ENCODE measurements at places on chromosomes 6 and 20.

DNA sequence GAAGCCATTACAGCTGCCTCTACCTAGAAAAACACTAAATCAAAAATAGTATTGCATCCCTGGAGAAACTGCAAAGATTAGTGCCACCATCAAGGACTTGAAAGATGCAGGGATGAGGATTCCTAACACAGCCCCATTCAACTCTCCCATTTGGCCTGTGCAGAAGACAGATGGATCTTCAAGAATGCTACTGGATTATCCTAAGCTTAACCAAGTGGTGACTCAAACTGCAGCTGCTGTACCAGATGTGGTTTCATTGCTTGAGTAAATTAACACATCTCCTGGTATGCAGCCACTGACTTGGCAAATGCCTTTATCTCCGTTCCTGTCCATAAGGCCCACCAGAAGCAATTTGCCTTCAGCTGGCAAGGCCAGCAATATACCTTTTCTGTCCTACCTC is 117.4 kb downstream of the TBC1D32 start:
- no peak for DNase-seq

DNA sequence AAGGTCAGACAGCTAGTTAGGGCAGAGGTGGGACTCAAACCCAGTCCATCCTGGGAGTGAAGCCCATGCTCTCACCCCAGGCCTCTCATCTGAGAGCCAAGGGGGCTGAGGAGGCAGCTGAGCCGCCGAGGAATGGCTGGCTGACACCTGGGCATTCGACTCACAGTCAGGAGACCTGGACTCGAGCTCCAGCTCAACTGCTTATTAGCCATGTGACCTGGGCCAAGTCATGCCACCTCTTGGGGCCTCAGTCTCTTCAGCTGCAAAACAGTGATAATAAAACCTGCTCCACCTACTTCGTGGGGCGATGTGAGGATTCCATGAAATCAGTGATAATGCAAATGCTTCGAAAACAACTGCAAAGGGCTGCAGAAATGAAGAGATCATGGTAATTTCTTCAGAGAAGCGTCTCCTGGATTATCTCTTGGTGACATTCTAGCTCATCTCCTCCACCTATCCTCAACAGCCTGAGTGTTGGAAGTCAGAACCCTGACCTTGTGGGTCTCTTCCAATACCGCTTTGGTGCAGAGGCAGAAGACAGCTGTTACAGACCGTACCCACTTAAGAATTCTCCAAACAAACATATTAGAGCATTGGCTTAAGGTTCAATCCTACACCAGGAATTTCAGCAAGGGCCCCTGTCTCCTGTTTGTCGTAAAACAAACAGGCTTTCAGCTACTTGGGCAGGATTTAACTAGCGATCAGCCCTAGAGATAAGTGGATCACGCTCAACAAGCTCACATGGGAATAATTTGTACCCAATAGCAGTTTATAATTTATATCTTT is 60.0 kb upstream of the PIM1 start:
- no peak for DNase-seq

DNA sequence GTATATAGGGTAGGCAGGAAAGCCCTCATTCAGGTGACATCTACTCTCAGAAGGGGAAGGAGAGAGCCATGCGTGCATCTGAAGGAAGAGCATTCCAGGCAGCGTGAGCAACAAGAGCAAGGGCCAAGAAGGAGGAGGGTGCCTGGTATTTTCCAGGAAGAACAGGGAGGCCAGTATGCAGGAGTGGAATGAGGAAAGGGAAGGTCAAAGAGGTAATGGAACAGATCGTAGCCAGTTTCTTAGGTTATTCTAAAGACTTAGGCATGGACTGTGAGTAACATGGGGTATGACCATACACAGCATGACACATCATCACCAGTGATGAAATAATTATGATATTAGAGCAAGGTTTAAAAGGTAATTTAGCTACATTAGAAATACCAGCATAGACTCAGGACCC is 24.1 kb downstream of the ALDH8A1 start:
- DNase-seq = no peak

DNA sequence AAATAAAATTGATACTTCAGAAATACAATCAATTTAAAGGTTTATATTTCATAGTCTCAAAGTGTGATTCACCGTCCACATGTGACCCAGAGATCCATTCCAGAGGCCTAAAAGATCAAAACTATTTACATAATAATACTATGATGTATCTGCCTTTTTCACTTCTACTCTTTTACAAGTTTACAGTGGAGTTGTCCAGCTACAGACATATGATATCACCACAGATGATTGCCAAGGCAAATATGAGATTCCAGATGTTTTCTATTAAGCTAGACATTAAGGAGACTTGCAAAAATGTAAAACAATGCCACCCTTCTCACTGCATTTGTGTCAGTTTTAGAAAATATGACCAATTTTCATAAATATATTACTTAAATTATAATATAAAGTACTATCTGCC is 443.7 kb downstream of the GJA1 start:
- DNase-seq = peak; percentile 30

DNA sequence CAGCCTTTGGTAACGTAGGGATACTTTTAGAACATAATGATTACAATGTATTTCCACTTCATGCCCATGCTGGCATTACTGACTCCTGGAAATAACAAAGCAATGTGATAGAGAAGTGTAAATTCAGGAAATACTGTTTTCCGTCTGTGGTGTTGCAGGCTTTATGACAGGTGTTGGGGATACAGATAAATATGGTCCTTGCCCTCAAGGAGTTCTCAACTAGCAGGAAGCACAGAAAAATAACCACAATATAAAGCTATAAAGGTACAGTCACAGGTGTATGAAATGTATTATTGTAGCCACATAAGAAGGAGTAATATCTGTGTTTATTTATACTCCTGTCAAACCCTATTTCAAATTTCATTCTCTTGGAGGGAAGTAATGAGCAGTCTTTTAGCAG is 12.9 kb upstream of the LAMP5 start:
- DNase-seq = no peak

DNA sequence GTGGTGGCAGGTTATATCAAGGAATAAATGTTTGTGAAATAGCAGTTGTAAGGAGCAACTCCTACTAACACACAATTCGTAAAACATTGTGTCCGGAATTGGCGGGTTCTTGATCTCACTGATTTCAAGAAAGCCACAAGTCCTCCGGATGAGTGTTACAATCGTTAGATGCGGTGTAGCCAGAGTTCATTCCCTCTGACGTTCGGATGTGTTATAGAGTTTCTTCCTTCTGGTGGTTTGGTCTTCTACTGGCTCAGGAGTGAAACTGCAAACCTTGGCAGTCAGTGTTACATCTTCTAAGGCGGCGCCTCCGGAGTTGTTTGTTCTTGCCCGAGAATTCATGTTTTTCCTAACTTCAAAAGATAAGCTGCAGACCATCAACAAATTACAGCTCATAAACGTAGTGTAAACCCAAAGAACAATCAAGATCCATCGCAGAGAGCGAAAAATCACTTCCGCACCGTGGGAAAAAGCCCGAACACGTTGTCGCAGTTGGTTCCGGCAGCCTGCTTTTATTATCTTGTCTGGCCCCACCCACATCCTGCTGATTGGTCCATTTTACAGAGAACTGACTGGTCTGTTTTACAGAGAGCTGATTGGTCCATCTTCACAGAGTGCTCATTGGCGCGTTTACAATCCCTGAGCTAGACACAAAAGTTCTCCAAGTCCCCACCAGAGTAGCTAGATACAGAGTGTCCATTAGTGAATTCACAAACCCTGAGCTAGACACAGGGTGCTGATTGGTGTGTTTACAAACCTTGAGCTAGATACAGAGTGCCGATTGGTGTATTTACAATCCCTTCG is 58.2 kb downstream of the TRIM27 start:
- DNase-seq = peak; percentile 8

- no peak for DNase-seq
Observed at GRCh38 chr20:35546127-35546526, 4.2 kb downstream of the ERGIC3 start.

- DNase-seq = no peak
Observed at GRCh38 chr6:108673153-108673552, 112.4 kb downstream of the FOXO3 start.

DNA sequence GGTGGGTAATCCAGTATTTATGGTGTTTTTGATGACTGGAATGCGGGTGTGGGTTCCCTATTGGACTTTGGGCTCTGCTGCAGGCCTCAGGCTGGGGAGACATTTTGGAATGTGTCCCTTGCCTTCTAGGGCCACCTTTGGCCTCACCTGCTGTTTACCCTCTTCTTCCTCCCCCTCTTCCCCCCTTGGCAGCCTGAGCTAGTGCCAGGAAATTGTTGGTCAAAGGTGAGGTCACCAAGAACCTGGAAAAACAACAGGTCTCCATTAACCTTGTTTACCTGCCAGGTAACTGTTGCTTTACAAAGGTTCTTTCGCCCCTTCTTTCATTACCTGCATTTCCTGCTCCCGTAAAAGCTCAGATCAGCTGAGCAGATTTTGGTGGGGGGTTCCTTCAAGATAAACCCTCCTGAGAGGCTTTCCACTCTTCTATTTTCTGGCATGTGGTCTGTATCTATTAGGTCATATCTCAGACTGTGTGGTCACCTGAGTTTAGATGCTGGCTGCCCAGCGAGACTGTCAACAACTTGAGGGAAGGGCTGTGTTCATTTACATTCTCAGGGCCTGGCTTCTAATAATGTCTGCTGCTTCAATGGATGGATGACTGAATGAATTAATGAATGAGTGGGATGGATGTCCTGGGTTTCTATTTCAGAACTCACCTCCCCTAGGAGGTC is 34.7 kb downstream of the VEGFA start:
- DNase-seq = no peak

- no peak for DNase-seq
Observed at GRCh38 chr20:53809217-53809616, 215.6 kb upstream of the ZNF217 start.

- DNase-seq = no peak
Observed at GRCh38 chr6:167146135-167146534, 11.6 kb downstream of the GPR31 start.

DNA sequence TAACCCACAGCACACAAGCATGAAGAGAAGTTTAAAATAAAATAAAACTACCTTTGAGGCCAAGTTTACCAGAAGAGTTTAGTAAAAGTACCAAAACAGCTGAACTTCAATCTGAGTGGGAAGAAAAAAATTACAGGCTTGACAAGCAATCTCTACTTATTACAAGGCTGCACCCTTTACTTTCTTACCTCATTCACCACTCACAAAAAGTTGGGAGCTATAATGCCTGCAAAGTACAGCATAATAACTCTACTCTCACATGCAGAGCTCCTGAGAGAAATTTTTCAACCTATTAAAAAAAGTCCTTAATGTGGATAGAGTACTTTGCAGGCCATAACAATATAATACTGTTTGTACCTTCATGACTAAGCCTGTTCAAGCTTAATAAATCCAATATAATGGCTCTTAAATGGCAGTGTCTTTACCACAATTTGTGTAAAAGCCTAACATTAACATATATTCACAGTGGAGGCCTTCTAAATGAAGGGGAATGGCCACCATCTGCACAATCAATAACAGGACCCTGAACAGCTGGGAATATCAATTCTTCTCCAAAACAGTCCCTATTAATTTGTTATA is 103.1 kb downstream of the DST start:
- DNase-seq = no peak

- no peak for DNase-seq
Observed at GRCh38 chr6:45665859-45666258, 288.1 kb upstream of the SUPT3H start.

GRCh38 chr6:147223736-147224135 is 19.5 kb downstream of the STXBP5 start:
- no peak for DNase-seq

DNA sequence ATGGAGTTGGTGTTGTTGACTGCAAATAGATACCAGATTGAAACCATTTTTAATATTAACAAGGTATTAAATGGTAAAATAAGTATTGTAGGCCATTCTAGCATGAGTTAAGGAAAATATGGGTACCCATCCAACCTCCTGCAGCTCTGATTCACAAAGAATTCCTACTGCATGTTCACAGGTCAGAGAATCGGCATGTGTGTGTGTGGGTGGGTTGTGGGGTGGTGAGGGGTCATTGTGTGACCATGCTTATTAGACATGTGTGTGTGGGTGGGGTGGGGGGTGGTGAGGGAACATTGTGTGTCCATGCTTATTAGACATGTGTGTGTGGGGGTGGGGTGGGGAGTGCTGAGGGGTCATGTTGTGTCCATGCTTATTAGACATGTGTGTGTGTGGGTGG is 3.2 kb downstream of the IYD start:
- no peak for DNase-seq

DNA sequence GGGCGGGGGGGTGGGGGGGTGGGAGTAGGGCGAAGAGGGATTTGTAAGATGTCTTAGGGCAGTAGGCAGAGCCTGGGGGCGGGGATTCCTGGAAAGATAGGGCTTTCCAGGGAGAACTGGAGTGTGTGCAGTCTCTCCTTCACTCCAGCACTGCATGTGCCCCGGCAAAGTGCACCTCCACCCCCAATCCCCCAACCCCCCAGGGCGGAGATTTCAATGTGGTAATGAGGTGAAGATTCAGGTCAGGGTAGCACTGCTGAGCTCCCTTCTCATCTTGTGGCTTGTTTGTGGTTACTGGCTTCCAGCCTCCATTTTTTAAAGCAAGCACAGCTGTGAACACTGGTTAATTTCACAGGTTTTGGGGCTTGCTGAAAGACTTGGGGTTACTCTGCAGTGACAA is 5.9 kb downstream of the TMEM239 start:
- no peak for DNase-seq

DNA sequence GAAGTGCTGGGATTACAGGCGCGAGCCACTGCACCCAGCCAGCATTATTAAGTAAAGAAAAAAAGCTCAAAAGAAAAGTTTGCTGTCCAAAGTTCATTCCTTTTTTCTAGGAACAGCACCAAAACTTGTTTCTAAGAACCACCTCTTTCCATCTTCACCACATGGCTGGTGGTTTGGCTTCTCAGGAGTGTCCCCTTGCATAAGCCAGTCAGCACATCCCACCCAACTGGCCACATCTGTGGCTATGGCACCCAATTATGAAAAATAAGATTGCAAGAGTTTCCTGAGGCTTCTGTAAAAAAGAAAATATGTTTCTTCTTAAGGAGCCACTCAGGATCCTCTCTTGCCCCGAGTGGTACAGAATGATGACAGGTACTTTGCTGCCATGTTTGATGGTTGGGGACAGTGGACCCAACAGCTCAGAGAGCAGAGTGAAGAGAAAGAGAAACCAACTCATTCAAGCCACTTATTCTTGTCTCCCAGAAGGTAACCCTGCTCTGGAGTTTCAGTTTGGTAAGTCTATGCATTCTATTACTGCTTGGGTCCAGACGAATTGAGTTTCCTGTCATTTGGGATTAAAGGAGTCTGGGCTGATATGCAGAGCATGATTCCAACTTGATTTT is 65.3 kb downstream of the PSMB1 start:
- DNase-seq = no peak

- DNase-seq = no peak
Observed at GRCh38 chr6:138266095-138266494, 47.8 kb upstream of the PBOV1 start.
